ENCODE measurements at places on chromosomes 1 and 21.

- no peak for DNase-seq
Observed at GRCh38 chr1:183831311-183831710, 26.4 kb downstream of the RGL1 start.

DNA sequence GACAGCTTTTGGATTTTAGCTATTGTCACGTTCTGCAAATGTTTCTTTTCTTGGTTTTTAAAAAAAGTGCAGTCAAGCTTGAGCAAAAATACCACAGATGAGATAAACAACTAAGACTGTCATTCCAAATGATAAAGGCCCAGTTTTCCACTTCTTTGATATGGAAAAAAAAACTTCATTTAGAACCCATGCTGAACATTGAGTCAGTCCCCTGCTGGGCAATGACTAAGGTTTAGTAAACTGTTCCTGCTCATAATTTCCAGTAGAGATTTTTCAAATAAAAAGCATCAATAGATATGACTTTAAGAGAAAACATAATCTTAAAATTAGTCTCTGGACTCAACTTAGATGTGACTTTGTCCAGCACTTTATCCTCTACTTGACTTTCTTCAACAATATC lies 167.9 kb upstream of the C8B start:
- DNase-seq = no peak

GRCh38 chr1:234579967-234580366 lies 30.0 kb downstream of the IRF2BP2 start:
- no peak for DNase-seq

- DNase-seq = no peak
Observed at GRCh38 chr1:23463286-23463685, 20.7 kb downstream of the ASAP3 start.

DNA sequence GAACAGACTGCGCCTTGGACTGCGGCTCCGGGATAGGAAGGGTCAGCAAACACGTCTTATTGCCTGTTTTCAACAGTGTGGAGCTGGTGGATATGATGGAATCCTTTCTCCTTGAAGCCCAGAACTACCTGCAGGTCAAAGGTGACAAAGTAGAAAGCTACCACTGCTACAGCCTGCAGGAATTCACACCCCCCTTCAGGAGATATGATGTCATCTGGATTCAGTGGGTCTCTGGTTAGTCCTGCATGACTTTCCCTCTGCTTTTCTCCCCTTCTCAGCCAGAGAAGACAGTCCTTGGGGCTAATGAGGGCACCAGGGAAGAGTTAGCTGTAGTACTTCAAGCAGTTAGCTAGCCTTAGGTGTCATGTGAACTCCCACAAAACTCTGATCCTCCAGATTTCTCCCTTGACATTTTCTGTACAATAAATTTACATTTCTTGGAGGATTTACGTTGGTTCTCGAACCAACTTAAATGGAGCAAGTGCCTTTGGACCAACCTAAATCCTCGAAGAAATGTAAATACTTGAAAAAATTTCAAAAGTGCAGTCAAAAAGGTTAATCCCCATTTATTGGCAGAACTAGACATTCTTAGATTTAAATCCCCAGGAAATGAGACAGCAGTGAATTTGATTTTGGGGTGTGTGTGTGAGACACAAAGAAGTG lies 20.9 kb downstream of the NTMT2 start:
- no peak for DNase-seq

- DNase-seq = no peak
Observed at GRCh38 chr1:197896301-197896700, 6.1 kb upstream of the C1orf53 start.

GRCh38 chr1:89065079-89065868 lies at the start of gene GBP1:
GBP1 (minus strand) TSS chr1:89065208; CDS start chr1:89063234, 1,974 bp downstream.
- no peak for DNase-seq

- DNase-seq = no peak
Observed at GRCh38 chr1:78640462-78640861, 9.2 kb upstream of the IFI44 start.

DNA sequence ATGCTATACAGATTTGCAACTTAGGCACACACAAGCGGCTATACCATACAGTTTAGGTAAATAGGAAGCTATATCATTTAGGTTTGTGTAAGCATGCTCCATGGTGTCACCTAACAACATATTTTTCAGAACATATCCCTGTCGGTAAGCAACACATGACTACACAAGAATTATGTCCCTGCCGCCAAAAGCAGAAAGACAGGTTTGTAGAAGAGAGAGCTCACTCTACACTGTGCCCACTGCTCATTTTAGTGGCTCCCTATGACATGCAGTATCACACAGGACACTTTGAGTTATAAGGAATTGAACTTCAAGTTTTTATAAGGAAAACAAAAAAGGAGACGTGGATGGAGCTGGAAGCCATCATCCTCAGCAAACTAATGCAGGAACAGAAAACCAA lies 132.5 kb upstream of the KAZN start:
- DNase-seq = no peak

Measured in GDM1 (cell line).